NCI-H1092 treated with DMSO at 0.1 percent for 48 hours (cell line): ENCODE measurements at places on chromosomes 5 and 9.

- DNase-seq = no peak
These were observed 61.0 kb downstream of the PRDM6 start for GRCh38 chr5:123150089-123150488.

GRCh38 chr5:149780043-149780737, 50.1 kb downstream of the PPARGC1B start:
- no peak for DNase-seq

DNA sequence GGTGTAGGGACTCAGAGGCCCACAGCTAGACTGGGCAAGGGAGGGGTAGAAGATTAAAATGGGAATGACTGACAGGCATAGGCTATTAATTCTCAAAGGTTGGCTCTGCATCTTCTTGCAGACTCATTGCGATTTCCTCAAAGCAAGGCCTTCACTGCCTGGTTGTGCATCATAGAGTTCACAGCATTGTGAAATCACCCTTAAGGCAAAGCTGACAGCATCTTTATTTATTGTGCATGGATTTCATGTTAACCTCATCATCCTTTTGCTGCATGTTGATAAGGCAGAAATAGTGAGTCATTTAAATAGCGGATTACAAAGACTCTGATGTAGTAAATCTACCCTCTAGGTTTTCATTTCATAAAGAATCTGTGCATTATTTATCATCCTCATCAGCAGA, 13.6 kb upstream of the PALM2AKAP2 start:
- no peak for DNase-seq

- DNase-seq = no peak
These were observed 123.8 kb upstream of the PHYKPL start for GRCh38 chr5:178356431-178356872.

- DNase-seq = no peak
These were observed 217.5 kb upstream of the NMUR2 start for GRCh38 chr5:152622628-152623027.

DNA sequence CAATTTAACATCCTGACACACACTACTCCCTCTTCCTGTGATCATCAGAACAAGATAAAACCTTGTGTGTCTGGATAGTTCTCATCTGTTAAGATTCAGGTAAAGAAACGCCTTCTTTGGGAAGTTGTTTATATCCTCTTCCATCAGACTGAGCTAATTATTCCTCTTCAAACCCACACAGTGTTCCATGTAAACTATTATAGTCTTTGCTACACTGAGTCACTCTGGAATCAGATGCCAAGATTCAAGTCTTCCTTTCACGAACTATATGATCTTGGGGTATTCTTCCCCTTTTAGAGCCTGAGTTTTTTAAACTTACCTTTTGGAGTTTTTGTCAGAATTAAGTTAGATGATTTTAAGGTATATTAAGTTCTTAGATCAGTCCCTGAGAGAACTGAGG, 2.0 kb downstream of the OR1J1 start:
- no peak for DNase-seq

DNA sequence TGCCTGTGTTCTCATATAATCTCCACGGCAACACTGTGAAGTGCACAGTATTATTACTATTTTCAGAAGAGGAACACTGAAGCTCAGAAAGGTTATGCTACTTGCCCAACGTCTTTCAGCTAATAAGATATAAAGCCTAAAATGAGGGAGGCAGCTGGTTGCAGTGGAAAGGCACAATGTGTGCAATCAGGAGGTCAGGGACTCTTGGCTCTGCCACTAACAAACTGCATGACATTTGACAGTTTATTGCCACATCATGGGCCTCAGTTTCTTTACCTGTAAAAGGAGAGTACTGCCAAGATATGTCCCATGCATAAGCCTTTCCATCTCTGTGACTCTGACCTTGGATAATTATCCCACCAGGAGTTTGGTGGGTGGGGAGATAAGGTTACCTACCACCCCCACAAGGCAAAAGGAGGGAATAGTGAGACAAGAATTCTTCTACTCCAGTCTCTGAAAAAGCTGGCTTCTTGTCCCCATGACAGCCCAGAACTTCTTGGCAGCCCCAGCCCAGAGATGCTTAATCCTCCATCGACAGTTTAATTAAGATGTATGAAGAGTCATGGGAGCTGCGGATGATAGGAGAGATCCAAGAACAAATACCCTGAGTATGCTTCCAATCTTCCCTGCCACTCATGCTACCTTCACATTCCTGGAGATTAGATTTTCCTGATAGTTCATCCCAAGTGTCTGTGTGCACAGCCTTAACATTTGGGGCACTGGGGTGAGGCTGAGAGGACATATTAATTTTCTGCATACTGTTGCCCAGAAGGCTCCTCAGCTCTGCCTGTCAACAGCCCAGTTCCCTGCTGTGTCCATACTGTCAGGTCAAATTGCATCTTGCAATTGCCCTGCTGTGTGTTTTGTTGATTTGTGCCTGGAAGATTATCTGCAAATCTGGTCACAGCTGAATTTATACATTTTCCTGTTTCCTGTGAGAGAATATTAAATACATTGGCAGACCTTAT, 271.2 kb downstream of the FAM114A2 start:
- no peak for DNase-seq

GRCh38 chr5:163309914-163310313, 127.5 kb upstream of the CCNG1 start:
- DNase-seq = no peak

DNA sequence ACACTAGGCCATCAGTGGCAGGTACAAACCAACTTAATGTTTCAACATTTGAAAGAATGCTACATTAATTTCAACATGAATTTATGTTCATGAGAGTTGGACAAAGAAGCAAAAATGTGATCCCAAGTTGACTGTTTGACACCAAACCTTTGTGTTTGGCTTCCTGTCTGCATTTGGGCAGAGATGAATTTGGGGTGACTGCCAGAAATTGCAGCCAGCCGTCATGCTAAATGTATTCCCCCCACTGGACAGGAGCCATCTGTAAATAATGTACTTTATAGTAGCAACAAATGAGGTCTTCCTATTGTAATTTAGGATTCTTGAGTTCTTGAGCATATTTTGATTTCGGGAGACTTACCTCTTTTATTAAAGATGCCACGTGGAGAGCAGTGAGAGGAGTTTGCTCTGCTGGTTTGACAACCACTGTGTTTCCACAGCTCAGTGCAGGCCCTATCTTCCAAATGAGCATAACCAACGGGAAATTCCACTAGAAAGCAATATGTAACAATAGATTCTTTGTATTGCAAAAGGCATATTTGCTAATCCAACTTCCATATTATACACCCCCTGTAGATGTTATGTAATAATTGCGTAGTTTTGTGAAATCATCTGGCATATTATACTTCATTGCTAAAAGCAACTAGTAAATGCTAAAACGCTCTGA, 27.6 kb downstream of the ALDH1A1 start:
- DNase-seq = no peak

- DNase-seq = no peak
These were observed 28.1 kb downstream of the PDE6A start for GRCh38 chr5:149916334-149917072.

- DNase-seq = no peak
These were observed 3.8 kb downstream of the RFX3 start for GRCh38 chr9:3521966-3522365.

DNA sequence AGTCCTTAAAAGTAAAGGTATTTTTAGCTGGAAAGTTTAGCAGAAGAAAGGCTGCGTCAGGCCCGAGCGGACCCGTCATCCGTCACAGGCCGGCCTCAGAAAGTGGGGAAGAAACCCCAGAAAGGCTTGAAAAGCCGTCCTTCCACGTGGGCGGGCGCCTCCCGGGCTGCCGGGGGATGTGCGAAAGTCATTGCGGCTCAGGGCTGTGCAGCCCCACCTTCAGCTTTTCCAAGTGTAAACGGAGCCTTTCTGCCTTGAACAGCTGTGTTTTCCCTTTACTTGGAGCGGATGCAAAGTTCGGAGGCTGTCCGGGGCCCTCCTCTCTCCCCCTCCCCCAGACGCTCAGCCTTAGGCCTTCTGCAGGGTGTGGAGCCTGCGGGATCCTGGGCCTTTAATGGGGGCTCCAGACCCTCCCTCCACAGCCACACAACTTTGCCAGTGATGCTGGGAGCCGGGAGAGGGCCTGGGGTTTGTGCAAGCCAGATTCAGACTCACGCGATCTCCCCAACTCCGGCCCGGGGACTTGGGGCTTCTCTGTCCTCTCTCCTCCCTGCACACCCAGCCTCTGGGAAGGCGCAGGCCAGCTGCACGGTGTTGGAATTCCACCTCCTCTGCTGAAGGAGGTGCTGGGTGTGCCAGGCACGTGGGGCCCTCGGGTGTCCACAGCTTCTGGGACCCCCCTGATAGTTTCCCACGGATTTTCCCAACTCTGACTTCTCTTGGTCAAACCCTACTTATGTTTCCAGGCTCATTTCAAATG, 95.5 kb upstream of the RAPGEF1 start:
- DNase-seq = no peak

DNA sequence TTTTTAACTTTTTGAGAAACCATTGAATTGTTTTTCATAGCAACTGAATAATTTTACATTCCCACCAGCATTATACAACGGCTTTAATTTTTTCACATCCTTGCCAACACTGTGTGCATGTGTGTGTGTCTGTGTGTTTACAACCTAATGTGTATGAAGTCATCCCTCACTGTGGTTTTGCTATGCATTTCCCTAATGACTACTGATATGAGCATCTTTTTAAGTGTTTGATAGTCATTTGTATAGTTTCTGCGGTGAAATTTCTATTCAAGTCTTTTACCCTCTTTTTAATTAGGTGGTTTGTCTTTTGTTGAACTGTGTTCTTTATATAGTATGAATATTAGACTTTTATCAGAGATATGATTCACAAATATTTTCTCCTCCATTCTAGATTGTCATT, 263.1 kb upstream of the COX7C start:
- DNase-seq = no peak

DNA sequence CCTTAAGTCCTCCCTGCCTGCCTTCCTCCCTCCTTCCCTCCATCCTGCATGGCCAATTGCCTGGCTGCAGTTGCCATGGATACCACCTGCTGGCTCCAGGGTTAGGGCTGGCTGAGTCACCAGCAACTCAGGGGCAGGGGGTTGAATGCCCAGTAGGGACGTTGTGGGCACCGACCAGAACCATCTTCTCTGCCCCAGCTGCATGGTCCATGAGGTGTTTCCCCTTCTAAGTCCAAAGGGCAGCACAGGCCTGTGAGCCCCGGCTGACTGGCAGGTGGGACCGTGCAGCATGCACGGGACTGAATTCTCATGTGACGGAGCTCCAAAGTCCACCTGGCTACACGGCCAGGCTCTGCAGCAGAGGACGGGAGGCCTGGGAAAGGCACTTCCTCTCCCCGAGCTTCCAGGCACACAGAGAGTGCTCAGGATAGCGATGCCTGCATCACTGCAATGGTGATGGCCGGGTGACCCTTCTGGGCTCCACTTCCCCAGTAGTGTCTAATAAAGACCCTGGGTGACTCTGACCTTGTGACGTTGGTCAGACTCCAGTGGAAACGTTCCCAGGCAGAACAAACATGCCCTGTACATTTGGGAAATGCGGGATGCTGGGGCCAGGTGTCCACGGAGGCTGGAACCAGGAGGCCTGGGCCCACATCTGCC, 5.7 kb downstream of the ASS1 start:
- no peak for DNase-seq

GRCh38 chr9:84379740-84380139, 39.2 kb upstream of the SLC28A3 start:
- no peak for DNase-seq

DNA sequence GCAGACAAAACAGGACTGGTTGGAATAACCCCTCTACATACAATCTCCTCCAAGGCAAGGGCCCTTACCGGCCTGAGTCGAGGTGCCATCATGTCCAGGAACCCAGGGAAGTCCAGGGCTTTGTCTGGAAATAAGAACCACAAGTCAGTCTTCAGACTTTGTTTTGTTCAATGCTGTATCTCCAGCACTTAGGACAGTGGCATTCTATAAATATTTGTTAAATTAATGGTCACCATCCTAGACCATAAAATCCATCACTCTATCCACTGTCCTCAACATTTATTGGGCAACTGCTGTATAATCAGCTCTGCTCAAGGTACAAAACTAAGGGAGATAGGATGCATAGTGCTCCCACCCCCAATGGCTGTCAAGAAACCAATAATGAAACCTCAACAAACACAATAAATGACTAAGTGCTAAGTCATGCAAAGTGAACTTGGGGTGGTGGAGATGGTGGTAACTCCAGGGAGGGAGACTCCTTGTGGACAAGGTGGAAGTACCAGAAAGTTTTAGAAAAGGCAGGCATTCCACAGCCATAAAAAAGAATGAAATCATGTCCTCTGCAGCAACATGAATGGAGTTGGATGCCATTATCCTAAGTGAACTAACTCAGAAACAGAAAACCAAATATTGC, 5.0 kb downstream of the RELL2 start:
- DNase-seq = no peak

GRCh38 chr9:13651969-13652663, 372.6 kb upstream of the MPDZ start:
- DNase-seq = no peak

GRCh38 chr5:178314961-178315820, 82.6 kb upstream of the PHYKPL start:
- DNase-seq = no peak

GRCh38 chr5:136905571-136905970, 540.2 kb upstream of the TRPC7 start:
- no peak for DNase-seq

- DNase-seq = peak; percentile 2
These were observed 54.9 kb downstream of the NDST1 start for GRCh38 chr5:150562832-150563231.

- no peak for DNase-seq
These were observed 35.3 kb downstream of the ERBIN start for GRCh38 chr5:65961633-65962032.

- peak; percentile 46 for DNase-seq
These were observed 810 bp downstream of the VPS13A start for GRCh38 chr9:77177894-77178794.

DNA sequence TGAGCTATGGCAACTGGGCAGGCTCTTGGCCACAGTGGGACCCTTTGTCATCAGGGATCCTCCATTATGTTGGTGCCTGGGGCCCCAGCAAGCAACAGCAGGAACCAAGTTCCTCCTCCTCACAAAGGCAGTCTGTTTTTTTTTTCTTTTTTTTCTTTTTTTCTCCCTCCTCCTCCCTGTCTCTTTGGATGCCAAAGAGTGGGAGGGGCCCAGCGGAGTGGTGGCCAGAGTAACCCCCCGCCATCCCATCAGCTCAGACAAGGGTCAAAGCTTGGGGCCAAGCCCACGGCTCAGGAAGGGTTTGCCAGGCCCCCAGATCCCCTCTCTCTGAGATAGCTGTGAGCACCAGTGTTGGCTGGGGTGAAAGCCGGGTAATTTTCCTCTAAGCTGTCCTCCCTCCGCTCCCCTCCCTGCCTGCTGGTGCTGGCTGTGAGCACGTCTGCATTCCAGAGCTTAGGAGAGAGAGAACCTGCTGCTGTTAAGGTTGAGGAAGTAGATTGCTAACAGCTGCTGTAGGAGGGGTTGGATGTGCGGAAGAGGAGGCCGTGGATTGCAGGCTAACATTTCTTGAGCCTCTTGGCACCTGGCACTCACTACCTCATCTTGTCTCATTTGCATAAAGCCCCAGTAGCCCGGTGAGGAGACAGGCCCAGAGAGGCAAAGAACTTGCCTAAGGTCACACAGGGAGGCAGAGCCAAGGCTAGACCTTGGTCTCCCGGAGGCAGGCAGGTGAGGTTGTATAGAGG, 21.2 kb downstream of the GSN start:
- DNase-seq = no peak

- no peak for DNase-seq
These were observed 497 bp downstream of the NSA2 start for GRCh38 chr5:74767579-74767913.
